ENCODE measurements at places on chromosomes 11 and 22.

DNA sequence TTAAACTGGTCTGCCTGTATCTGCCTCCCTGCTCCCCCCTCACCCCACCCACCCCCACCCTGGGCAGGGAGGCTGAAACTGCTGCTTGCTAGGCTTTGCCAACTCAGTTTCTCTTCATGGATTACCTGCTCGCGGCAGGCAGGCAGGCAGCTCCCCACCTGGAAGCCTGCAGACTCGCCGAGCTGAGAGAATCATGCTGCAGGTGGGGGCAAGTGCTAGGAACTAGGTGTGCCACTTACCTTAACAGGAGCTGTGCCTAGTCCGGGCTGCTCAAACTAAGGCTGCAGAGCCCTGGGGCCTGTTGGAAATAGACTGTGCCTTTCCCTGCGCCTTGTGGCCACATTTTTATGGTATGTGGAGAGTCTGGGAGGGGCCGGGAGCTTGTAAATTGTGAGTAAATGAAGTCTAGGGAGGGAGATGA lies 30.3 kb downstream of the MARK2 start:
- DNase-seq, result no peak

DNA sequence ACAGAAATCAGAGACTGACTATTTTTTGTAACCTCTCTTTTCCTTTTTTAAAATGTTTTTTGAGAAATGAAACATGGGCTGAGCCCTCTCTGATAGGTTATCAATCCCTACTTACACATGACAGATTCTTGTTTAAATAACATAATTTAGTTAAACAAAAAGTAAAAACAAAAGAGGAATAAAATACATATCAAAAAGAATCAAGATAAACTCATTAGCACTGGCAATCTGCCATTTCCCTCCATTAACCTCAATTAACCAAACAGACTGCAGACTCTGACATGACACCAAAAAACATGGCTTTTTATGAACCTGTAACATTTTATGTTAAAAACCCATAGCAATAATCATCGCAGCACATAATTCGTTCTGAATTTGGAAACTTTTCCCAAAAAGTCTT lies 284.4 kb upstream of the MTNR1B start:
- no peak for DNase-seq

DNA sequence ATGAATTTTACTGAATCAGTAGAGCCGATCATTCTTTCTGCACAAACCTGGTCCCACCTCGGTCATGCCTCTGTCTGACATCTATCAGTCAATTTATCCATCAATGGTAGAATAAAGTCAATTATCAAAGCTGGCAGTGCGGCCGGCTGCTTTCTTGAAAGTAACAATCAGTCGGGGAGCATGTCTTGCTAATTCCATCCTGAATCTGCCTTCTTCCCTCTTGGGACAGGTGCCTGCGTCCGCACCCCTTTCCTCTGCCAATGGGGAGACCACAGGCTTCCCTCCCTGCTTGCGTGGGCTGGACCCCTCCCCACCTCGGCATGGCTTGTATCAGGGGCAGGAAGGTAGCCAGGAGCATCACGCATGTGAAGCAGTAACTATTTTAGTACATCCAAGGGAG lies 962.9 kb downstream of the BRD1 start:
- no peak for DNase-seq

GRCh38 chr22:47899894-47900293 lies 1137.4 kb downstream of the TBC1D22A start:
- no peak for DNase-seq

DNA sequence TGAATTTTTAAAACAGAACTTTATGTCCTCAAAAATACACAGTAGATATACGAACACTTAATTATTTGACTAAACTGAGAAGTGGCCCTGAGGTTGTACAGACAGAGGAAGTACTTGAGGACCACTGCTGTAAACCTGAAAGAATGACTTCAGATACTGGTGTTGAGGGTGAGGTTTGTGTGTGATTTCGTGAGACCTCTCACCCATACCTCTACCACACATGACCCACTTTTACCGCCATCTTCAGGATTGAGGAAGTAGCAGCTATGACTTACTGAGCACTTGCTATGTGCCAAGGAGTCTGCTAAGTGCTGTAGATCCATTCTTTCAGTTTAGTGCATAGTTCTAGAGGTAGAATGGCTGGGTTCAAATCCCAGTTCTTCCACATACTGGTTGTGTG lies 21.9 kb downstream of the MMP13 start:
- no peak for DNase-seq

DNA sequence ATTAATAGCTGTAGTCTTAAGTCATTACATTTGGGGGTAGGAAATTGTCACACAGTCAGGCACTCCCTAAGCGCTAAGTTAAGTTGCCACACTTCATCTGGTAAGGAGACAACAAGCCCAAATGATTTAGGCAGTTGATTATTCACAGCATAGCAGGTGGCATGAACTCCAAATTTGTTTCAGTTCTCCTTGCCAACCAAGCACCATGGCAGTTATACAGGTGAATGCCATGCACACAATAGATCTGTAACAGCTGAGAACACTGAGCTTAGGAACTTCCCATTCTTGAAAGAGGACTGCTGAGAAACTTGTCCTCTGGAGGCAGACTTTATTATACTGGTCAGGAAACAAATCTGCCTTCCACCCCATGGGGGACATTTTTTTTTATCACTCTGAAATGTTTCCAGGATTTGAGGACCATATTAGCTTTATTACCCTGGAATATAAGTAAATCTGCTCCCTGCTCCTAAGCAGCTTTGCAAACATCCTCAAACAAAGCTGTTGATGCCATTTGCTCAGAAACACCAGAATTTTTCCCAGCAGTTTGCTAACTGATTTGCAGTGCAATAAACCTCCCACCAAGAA lies 5.1 kb upstream of the INTS4 start:
- DNase-seq, result no peak
